ENCODE measurements at places on chromosomes 7 and 10.

- DNase-seq = no peak
Measured at GRCh38 chr10:6864142-6864541, 284.1 kb upstream of the PRKCQ start.

GRCh38 chr10:67319976-67320375 lies 376.0 kb downstream of the CTNNA3 start:
- DNase-seq = no peak

- no peak for DNase-seq
Measured at GRCh38 chr10:17768496-17768895, 16.5 kb downstream of the TMEM236 start.

DNA sequence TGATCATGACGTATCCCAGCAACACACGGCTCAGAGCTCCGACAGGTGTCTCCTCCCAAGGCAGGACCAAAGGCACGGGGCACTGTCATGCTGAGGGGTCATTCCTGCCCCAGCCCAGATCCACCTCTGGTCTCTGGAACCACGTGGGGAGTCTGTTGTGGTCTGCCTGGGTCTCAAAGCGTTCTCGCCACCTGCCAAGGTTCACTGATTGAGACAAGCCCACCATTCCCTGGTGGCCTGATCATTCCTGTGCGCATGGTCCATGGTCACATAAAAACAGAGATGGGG lies 83.5 kb downstream of the HIPK2 start:
- no peak for DNase-seq

DNA sequence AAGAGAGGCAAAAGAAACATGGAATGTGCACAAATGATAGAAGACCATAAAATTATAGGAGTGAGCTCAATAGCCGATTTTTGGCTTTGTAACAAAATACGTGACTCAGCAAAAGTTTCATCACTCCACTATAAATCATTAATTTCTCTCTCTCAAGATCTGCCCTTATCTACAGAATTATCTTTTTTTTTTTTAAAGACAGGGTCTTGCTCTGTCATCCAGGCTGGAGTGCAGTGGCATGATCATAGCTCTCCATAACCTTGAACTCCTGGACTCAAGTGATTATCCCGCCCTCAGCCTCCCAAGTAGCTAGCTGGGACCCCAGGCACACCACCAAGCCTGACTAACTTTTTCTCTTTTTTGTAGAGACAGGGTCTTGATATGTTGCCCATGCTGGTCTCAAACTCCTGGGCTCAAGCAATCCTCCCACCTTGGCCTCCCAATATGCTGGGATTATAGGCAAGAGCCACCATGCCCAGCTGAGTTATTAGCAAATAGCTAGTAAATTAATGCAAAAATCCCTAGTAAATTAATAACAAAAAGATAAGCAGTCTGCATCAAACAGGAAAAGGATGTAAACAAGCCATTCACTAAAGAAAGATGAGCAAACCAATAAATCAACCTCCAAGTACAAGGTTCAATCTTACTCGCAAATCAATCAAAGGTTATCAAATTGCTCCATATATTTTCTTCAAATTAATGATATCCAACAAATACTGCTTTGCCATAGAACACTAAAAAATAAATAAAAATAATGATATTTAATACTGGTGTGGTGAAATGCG lies 450.7 kb downstream of the PARD3 start:
- DNase-seq = no peak

DNA sequence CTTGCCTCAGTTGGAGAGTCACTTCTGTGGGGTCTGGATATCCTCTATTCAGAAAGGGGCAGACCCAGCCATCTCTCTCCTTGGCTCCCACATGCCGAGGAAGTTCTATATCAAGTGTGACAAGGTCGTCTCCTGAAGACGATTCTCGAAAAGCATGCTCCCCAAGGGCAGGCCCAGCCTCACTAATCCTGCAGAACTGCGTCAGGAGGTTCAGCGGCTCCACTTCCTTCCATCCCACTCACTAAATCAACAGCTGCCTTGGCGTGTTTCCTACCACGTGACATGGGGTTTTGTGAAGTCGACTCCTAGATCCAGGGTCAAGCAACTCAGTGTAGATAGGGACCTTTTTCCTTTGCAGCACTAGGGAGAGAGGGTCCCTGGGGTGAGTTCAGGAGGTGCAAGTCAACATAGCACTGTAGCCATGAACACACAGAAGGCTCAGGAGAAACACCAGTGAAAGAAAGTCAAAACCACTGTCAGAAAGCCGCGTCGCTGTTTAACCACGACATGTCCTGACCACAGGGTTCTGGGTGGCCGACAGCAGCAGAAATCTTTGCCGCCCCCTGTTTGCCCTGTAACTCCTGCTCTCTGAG lies 156.4 kb downstream of the PRPF18 start:
- DNase-seq = no peak

DNA sequence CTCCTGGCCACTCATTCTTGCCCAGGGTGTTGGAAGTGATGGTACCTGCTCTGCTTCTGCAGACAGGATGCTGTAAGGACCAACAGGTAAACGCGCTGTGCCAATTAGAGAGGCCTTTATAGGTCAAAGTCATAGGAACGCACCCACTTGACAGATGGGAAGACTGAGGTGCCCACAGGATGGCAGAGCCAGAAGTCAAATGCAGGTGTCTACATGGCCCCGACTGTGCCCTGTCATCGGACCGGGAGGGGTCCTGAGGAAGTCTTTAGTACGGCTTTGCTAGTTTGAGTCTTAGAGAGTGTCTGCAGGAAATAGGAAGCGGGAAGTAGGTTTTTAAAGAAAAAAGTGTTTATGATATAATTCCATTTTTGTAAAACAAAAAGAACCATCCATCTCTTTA lies 57.3 kb downstream of the HK1 start:
- no peak for DNase-seq

DNA sequence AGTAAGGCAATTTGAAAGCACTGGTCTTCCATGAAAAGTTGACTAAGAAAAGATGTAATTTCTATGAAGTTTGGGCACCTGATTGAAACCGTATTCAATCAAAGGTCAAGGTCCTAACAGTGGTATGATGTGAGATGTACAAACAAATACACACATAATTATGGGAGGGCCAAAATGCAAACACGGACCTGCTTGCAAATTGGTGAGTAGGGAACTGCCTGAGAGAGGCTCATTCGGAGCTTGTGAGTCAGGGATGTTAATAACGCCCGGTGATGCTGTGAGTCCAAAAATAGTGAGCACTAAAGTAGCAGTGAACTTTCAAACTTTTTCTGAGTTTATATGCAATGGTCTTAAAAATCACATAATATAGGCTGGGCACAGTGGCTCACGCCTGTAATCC lies 34.2 kb upstream of the FAM180A start:
- no peak for DNase-seq

DNA sequence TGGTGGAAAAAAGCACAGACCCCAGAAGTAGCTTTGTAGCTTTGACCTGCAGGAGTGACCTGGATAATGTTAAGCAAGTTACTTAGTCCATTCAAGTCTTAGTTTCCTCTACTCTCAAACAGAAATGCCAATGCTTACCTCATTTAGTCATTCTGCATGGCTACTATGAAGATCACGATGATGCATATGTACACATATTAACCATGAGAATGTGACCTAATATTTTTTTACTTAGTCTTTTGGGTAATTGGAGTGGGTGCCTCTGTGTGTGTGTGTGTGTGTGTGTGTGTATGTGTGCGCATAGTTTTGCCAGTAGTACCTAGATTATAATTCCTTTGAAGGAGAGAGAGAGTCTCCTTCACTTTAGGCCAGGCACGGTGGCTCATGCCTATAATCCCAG lies 95.8 kb downstream of the NRP1 start:
- no peak for DNase-seq

DNA sequence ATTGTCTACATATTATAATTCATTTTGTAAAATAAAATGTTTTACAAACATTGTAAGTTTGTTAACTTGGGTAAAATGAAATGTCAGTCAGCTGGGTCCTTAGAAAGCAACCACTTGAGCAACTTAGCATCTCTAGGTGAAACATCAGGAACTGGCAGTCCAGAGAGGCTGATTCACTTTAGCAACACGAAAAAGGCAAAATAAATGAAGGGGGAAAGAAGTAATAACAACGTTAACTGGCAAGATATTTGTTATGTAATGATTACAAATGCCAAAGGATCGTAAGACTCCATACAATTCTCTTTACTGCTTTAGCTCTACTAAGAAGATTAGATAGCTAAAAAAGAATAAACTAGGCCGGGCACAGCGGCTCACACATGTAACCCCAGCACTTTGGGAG lies 5.0 kb downstream of the PDZD8 start:
- no peak for DNase-seq

DNA sequence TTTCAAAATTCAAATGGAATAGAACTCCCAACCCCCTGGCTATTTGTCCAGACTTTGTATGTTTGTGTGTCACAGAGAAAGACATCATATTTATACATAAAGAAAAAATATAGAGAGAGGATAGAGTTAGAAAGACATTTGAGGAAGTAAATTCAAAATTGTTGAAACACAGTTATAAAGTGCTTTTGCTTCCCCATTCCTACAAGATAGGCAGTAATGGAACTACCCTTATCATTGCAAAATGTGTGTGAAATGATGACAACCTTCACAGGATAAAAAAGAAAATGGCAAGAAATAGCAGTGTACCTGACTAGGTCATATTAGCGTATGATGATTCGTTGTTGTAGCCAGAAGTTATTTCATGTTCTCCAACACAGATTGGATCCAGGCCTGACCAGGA lies 63.1 kb downstream of the FZD1 start:
- no peak for DNase-seq

DNA sequence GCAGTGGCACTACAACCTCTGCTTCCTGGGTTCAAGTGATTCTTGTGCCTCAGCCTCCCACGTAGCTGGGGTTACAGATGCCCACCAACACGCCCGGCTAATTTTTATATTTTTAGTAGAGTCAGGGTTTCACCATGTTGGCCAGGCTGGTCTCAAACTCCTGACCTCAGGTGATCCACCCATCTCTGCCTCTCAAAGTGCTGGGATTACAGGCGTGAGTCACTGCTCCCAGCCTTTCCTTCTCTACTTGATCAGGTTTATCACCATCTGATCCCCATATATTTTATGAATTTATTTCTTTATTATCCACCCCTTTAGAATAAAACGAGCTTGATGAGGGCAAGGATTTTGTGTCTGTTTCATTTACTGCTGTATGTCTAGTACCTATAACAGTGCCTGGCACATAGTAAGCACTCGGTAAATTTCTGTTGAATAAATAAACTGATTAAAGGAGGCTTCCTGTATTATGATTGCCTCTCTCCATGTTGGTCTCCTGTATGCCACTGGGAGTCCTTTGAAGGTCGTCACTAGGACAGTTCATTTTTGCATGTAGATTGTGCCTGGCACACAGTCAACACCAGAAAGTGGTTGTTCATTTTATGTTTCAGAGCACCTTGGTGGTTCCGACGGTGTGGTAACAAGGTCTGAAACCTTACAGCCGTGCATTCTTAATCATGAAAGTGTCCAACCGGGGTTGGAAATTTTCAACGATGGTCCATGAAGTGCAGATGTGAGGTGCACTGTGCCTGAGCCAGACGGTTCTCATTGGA lies 9.6 kb upstream of the EIF3A start:
- peak; percentile 51 for DNase-seq

Data from SW480 (cell line).